ENCODE measurements at places on chromosomes 16 and 17. TPM values are rescaled to one million over a fixed set of nuclear protein-coding genes. Genes with fewer than 3 reads are reported as not detected.

DNA sequence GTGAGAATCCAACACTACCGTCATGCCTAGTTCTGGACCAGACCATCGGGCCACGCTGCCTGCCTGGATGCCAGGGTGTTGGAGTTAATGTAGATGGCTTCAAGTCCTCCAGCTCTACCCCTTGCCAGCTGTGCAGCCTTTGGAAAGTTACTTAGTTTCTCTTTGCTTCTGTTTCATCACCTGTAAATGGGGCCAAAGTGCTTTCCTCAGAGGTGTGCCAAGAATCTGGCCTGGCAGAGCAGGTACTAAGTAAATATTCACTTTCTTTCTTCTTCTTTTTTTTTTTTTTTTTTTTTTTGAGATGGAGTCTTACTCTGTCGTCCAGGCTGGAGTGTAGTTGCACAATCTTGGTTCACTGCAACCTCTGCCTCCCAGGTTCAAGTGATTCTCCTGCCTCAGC is 159.5 kb upstream of the RPL38 start:
- DNase-seq: no peak

GRCh38 chr17:9284884-9285283 is 263.6 kb downstream of the NTN1 start:
- no peak for DNase-seq

NPIPA5 gene
- 2.1 TPM for polyA plus RNA-seq

NLRC3 gene
- 2.5 TPM for polyA plus RNA-seq

DNA sequence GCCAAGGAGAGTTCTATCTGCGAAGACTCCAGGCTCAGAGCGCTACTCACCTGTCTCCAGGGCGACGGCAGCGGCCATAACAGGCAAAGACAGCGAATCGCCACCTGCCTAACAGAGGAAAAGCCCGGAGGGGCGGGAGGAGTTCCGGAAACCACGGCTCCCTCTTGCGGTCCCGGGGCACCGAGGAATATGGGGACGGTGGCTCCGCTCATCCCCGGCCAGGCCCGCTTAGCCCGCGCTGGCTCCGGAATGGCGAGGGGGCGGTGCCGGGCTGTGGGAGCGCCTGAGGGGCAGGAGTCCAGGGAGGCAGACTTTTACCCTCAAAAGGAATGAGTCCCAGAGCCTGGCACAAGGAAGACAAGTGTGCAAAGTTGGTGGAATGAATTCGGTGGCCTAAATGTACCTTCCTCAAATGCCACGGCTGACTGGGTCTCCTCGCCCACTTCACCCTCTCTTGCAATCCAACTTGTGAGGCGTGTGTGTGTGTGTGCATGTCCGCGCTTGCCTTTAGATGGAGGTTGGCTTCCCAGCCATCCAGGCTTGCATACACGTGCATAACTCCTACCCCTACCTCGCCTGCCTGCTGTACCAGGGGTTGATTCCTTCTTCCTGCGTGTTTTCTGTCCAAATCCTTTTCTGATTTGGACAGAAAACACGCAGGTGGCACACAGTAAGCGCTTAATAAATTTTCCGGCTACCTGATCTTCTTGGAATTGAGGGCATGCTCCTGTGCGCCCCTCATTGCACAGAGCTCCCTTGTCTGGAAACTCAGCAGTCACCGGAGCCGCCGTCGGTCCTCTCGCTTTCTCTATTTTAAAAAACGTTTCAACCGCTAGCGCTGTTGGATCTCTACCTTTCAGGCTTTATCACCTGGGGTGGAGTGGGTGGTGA is 3.5 kb downstream of the C17orf100 start:
- DNase-seq: peak; percentile 38

C16orf96 gene
- polyA plus RNA-seq: 0.40 TPM

DNA sequence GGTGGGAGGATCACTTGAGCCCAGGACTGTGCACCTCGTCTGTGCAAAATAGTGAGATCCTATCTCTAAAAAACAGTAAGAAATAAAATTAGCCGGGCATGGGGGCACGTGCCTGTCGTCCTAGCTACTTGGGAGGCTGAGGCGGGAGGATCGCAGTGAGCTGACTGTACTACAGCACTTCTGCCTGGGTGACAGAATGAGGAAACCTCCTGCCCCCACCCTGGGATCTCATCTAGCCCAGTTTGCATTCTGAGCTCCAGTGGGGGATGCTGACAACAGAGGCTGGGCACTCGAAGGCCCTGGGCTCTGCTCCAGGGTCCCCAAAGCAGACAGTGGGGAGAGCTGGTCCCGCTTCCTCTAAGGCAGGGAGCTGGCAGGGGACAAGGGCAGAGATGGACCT is 7.1 kb downstream of the NAGPA start:
- no peak for DNase-seq

DNA sequence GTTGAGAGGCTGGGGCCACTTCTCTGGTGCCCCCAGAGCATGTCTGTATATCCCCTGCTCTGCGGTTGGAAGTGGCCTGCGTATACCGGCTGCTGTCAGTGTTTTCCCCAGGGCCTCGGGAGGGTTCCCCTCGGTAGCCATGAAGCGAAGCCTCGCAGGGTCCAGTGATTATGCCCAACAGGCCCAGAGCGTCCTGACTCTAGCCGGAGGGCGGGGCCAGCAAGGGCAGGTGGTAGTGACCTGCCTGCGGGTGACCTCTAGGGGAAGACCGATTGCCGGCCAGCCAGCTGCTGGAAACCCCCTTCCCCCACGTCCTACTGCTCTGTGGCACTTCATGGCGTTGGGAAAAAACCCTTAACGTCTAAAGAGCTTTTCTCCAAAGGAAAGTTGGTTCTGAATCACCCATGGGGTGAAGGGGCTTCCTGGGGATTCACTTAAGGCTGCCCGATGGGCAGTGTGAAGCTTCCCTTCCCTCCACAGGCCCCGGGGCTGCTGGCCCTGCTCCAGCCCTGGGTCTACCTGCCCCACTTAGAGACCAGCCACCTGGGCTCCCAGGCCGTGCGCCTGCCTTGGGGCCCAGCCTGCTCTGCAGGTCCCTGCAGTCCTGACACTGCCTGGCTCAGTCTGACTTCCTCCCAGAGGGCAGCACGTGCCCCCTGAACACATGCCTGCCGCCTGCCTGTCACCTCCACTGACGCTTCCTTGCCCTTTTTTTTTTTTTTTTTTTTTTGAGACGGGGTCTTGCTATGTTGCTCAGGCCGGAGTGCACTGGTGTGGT is 72.8 kb downstream of the SOCS1 start:
- DNase-seq: no peak

CCDC200 gene
- polyA plus RNA-seq: 37.2 TPM

DNA sequence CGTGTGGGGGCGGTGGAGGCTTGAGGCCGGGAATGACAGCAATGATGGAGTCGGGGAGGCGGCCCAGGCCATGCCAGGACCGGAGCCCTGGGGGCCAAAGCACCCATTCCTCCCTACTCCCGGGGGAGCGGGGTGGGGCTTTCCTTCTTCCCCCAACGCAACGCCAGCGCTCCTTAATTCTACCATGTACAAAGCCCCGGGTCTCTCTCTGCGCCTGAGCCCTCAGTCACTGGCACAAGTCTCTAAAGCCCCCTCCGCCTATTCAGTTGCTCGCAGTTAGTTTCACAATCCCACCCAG is 245 bp upstream of the RNF227 start:
- DNase-seq: no peak

DNA sequence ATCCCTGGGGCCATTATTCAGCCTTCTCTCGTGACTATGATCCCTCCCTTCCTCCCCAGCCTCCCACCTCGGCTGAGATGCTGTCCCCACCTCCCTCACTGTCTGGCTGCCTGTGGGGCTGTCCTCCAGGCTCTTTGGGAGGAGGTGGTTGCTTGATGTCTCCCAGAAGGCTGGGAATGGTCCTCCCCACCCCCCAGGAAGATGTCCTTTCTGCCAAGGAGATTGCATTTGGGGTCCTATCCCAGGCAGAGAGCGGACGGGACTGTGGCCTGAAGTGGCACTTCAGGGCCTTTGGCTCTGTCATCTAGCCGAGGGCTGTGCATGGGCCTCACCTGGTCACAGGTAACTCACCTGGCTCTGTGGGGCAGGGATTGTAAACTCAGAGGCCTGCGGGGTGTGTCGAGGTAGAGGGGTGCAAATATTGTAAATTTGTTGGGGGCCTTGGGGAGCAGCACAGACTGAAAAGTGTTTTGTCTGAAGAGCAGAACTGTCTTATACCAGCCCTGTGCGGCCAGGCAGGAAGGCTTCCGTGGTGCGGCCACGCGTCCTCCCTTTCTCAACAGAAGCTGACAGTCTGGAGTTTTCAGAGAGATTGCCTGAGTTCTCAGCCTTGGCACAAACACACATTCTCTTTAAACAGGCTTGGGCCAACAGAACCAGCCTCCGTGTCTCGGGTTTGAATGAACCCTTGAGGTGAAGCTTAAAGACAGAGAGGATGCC is 177.9 kb downstream of the SEC14L1 start:
- no peak for DNase-seq

- peak; percentile 85 for DNase-seq
Observed at GRCh38 chr16:2205104-2205966, at the start of gene MLST8. MLST8 (plus strand) TSS chr16:2205454; CDS start chr16:2206086, 632 bp downstream.

GRCh38 chr17:1533661-1534325 is 17.4 kb upstream of the INPP5K start:
- no peak for DNase-seq

DNA sequence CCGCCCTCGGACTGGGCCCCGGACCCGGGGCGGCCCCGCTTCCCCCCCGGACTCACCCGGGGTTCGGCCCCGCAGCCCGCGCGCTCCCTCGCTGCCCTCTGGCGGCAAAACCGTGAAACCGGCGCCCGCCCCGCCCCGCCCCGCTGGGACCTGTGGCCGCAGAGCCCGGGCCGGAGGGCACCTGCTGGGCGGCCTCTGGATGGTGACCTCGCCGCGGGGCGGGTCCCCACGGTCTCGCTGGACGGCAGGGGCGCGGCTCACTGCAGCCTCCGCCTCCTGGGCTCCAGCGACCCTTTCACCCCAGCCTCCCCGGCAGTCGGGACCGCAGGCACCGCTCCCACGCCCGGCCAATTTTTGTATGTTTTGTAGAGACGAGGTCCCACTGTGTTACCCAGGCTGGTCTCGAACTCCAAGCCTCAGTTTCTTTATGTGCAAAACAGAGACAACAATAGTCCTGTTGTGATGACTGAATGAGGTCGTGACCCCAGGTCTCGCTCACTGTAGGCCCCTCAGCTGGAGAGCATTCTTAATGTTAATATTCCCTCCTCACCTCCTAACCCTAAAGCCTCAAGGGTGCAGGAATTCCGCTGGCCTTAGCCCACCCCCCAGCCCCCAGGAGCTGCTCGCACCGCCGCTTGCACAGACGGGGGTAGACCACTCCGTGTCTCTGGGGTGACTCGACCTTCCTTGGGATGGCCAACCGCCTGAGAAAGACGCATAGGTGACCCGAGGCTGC is 33.7 kb upstream of the RPH3AL start:
- peak; percentile 60 for DNase-seq

DNA sequence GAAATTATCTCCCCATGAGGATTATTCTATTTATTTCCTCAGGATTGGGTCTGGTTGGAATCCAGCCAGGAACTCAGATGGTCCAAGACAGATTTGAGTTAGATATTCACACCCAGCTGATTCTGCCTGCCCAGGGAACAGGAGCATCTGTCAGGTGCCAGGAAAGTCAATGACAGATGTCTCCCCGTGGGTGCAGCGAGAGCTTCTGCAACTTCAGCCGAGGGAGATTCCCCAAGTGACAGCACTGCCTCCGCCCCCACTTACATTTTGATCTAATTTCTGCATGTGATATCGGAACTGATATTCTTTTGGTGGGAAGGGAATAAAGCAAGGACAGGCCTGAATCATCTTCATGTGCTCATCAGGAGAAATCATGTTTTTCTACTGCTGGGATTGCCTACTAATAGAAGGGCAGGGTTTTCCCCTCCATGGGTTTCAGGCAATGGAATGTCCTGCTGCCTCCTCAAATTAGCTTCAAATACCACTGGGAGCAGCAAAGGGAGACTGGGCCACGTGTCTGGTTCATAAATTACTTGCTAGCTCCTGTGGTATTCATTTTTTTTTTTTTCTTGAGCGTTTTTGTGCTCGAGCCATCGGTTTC is 15.7 kb upstream of the DHX8 start:
- no peak for DNase-seq

P2RX1 gene
- 1.0 TPM for polyA plus RNA-seq

DNA sequence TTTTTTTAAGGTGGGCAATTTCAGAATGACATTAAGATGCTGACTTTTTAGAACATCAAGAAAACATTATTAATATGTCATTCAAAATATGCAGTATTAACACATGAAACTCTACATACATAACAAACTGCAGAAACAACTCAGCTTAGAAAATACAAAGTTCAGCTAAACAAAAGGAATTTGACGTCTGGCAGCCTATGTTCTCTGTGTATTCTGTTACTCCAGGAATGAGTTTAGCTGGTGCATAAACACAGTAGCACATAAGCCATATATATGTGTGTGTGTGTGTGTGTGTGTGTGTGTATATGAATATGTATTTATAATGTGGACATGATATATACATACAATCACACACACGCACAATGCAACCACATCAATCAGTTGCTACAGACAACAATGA is 413.5 kb upstream of the PSMD7 start:
- DNase-seq: no peak

GRCh38 chr16:89407282-89407924 is 83.0 kb downstream of the ANKRD11 start:
- DNase-seq: no peak

DNA sequence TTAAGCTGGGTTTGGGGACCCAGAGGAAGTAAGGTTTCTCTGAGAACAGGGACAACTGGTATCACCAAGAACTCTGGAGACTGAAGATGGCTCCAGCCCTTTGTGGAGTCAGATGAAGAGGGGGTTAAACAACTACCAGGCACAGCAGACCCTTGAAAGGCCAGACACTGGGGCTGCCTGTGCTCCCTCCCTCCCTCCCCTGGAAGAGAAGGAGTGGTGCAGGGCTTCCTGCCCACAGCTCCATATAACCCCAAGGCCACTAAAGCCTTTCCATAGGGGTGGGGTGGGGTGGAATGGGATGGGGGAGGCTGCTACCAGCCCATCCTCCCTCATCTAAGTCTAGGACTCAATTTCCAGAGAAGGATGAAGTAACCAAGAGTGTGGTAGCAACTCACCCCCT is 66.7 kb downstream of the CCDC182 start:
- no peak for DNase-seq

NPIPB13 gene
- 29.1 TPM for polyA plus RNA-seq

- DNase-seq: no peak
Observed at GRCh38 chr17:8161289-8162232, 1.2 kb downstream of the VAMP2 start.

GINS2 gene
- polyA plus RNA-seq: 20.9 TPM

RCVRN gene
- 0.47 TPM for polyA plus RNA-seq

HSDL1 gene
- polyA plus RNA-seq: 42.5 TPM

NHERF2 gene
- polyA plus RNA-seq: 155 TPM

- DNase-seq: no peak
Observed at GRCh38 chr16:59611556-59611955, 877.4 kb upstream of the GOT2 start.

GRCh38 chr16:87163637-87164036 is 153.6 kb downstream of the C16orf95 start:
- no peak for DNase-seq

QRICH2 gene
- 9.3 TPM for polyA plus RNA-seq

SLC16A11 gene
- 0.75 TPM for polyA plus RNA-seq

Measured in renal pelvis (tissue), 12 donors.